Non-pigmented ciliary epithelial cell (primary cell): ENCODE measurements at places on chromosomes 12 and 14.

- DNase-seq: no peak
These were observed 104.3 kb downstream of the RBM19 start for GRCh38 chr12:113861708-113862312.

- no peak for DNase-seq
These were observed 11.8 kb downstream of the GCH1 start for GRCh38 chr14:54890788-54891187.

DNA sequence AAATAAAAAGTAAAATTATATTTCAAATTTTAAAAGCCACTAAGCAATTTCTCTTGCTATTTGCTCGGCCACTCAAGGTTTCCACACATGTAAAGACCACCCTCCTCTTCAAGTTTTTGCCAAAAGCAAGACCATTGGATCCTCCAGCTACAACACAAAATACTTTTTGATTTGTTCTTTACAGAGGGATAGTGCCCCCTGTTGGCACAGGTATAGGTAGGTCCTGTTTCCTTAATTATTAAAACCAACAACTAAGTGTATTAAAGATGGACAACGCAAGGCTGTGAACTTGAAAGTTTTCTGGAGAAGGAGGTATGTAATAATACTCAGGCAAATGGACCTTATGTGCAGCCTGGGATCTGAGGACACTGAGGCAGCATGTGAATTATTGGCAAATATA lies 23.8 kb downstream of the ATP6V1D start:
- no peak for DNase-seq

DNA sequence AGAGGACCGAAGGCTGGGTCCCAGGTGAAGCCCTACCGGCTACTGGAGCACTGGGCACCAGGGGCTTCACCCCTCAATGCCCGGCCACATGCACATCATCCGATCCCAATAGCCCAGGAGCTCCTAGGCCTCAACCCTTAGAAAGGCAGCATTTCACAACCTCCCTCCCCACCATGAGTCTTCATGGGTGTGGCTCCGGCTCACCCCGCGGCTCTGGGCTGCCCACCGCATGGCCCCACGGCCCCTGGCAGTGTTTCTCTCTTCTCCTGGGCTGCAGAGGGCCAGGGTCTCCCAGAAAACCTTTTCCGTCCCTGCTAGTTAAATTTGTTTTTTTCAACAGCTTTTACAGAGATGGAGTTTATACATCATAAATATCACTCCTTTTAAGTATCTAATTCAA lies 28.6 kb upstream of the DLK1 start:
- DNase-seq: no peak

DNA sequence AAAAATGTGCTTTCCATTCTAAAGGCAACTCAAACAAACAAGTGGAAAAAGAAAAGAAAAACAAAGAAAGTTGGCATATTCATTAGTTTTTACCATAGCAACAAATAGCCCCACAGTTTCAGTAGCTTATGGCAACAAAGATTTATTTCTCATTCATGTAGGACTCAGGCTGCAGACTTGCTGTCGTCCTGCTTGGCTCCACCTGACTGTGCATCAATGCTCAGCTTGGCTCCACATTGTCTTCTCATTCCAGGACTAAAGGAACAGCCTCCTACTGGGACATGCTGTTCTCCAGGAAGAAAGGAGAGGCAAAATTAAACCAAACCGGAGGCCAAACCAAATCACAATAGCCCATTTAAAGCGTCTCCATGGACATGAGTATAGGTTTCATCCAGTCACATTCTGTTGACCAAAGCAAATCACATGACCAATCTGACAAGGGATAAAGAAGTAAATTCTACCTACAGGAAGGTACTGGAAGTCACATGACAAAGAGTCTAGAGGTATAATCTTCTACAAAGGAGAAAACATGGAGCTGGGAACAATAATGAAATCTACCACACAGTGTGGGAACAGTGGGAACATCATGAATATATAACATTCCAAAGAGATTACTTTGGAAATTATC lies 222.5 kb downstream of the PIK3C2G start:
- no peak for DNase-seq
